ENCODE measurements at places on chromosomes 12 and 14.

DNA sequence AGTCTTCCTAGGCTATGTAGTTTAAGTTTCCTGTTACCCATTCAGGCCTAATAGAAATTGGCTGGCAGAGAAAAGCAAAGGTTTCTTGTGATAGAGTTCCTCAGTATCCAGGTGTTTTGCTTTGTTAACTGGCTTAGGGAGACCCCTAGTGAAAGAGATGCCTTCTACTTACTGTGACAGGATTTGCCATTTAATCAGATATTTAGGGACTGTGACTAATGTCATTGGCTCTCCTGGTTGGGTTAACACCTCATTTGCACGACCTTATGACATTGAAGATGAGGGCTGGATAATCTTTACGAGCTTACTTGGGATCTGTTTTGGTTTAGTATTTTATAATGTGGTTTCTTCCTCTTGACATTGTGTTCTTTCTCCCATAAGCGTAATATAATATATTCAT lies 5.8 kb downstream of the MON2 start:
- DNase-seq, result no peak

- DNase-seq, result no peak
Measured at GRCh38 chr14:20400965-20401593, 12.2 kb downstream of the TEP1 start.

GRCh38 chr12:76266797-76267196 lies 81.4 kb downstream of the BBS10 start:
- peak; percentile 43 for DNase-seq

DNA sequence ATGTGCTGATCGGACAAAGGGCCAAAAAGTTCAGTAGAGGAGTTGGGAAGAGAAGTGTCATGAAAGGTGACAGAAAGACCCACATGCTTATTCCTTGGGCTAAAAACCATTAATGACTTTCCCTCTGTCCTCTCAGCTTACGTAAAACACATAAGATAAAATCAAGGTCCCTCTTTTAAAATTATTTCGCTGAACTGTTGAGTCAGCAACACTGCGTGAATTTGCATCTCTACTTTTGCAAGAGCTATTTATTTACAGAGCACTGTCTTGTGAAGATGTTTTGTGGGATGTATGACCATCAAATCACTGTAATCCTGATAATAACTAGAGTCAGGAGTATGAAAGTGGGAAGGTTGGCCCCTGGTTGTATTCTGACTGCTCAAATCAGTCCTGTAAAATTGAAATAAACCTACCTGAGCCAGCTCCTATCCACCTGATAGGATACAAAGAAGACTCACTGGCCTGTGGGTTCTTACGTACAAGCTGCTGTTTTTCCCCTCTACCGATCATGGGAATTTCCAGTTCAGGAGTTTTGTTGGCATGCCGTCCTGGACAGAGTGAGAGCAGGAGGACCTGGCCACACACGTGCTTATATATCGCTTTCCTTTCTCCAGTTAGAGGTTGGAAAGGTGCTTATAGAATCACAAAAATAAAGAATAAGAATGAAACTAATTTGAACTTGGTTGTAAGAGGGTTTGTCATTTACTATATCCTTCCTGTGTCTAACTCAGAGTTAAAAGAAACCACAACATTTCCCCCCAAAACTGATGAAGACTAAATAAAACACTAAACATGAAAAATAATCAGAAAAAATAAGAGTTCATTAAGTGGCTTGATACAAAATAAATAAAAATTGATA lies 42.9 kb downstream of the IFNG-AS1 start:
- DNase-seq, result no peak

- DNase-seq, result no peak
Measured at GRCh38 chr14:61430066-61430757, 108.8 kb downstream of the PRKCH start.

- no peak for DNase-seq
Measured at GRCh38 chr12:25322918-25323531, 72.3 kb upstream of the KRAS start.

DNA sequence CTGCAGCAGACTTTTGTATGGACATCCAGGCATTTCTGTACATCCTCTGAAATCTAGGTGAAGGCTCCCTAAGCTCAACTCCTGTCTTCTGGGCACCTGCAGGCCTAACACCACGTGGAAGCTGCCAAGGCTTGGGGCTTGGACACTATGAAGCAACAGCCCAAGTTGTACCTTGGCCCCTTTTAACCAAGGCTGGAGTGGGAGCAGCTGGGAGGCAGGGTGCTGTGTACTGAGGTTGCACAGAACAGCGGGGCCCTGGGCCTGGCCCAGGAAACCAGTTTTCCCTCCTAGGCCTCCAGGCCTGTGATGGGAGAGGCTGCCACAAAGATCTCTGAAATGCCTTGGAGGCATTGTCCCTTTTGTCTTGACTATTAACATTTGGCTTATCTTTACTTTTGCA lies 214.4 kb upstream of the LRIG3 start:
- DNase-seq, result no peak

GRCh38 chr12:13628067-13628466 lies 353.3 kb downstream of the GRIN2B start:
- DNase-seq, result no peak

DNA sequence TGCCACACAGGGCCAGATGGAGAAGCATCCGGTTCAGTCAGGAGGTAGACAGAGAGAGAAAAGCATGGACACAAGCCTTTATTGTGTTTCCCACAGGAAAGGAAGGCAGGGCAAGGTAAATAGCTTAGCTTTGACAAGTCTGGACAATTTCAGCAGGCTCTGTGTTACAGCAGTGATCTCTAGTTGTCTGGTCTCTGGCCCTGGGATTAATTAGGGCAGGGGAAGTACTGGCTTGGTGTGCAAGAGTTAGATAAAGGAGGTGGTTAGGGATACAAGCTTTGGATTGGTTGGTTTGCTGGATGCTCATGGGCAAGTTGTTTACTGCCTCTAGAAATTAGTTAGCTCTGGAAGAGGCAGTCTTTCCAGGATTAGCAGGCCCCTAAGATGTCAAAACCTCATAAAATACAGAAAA lies 15.1 kb upstream of the NGDN start:
- no peak for DNase-seq

- no peak for DNase-seq
Measured at GRCh38 chr12:13175499-13175898, 21.0 kb upstream of the EMP1 start.

- DNase-seq, result peak; percentile 64
Measured at GRCh38 chr14:63752449-63753169, 24.7 kb upstream of the SGPP1 start.

DNA sequence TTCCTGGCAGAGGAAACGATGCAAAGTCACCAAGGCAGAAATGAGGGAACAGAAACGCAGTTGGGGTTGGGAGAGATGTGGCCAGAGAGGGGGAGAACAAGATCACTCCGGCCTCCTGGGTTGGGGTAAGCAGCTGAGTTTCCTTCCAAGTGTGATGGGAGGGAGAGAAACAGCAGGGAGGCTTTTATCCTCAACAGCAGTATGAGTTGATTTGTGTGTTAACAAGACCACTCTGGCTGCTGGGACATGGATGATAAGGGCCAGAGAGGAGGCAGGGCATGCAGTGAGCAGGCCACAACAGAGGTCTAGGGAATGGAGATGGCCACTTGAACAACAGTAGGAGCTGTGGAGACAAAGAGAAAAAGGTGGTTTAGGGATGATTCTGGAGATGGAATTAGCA lies 66.8 kb downstream of the GLRX5 start:
- DNase-seq, result no peak

DNA sequence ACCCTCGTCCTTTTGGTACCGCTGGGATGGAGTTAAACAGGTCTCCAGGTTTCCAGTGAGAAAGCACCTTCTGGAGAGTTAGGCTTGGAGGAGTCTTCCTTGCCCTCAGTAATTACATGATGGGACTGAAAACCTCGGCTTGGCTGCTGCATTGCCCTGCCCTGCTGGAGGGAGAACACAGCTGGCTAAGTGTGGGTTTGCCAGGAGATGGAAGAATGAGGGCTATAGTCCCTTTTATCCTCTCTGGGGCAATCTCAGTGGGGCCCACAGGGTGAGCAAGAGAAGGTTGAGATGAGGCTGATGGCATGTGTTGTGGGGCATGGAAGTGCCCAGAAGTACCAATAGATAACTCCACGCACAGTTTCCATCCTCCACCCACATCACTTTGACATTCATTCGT lies 23.2 kb upstream of the MEG3 start:
- no peak for DNase-seq

- DNase-seq, result no peak
Measured at GRCh38 chr12:85711735-85712390, 124.3 kb downstream of the RASSF9 start.

DNA sequence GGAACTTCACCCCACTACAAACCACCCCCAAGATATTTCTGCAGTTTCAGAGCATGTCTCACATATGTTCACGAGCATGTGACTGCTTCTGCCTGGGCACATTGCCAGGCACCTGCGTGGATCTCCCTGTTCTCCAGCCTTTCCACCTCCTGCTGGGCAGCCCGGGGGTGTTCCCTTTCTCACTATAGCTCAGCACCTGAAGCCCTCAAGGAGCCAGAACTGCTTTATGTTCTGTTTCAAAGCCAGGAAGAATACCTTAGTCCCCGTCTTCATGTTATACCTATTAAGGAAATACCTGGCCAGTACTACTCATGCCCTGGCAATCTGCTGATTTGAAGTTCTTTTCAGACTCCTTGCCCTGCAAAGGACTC lies 4.2 kb upstream of the FGF6 start:
- DNase-seq, result no peak

GRCh38 chr14:54830650-54831049 lies 72.0 kb downstream of the GCH1 start:
- no peak for DNase-seq

DNA sequence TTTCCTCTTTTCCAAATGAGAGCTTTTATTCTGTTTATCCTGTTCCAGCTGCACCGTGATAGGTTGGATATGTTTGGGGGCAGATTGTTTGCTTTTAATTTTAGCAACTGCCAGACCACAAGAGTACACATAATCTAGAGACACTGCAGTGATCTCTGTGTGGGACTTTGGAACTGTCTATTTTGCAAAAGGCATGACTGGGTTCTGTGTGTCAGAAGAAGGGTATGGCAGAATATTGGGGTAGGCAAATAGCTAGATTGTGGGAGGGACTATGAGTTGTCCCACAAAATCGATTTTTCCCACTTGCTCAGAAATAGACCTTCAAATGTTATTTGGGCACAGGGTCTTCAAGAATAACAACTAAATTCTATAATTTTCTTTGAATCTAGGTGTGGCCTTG lies 275.9 kb upstream of the KITLG start:
- no peak for DNase-seq

GRCh38 chr12:34526946-34527345 lies 504.6 kb downstream of the ALG10 start:
- no peak for DNase-seq

DNA sequence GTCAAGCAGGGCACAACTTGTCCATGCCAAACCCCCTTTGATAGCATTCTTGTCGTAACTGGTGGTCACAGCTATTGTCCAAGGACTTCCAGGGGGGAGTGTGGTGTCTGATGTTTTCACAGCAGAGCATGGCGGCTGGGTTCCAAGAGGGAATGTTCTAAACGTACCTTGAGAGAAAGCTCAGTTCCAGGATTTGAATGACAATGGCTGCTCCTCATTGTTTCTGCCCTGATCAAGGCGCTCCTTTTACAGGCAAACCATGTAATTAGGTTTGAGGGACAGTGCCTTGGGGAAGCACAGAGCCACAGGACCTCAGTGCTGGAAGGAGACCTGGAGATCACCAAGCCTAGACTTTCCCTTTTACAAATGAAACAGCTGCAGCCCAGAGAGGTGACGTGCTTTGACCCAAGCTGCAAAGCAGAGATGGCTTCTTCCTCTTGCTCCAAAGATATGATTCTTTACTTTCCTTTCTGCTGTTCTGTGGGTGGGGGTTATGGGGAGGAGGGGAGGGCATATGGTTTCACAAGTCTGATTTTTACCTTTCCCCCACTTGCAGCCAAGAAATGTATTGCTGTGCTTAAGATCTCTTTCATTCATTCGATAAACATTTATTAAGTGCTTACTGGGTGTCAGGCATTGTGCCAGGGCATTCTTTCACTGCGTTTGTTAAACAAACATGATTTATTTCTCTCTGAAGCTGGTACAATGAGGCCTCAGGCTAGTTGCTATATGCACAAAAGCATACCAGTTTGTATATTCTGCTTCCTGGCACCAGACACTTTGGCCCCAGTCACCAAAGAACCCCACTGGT lies 172.8 kb downstream of the KTN1 start:
- DNase-seq, result peak; percentile 7

GRCh38 chr12:30030693-30031374 lies 247.1 kb upstream of the TMTC1 start:
- no peak for DNase-seq

DNA sequence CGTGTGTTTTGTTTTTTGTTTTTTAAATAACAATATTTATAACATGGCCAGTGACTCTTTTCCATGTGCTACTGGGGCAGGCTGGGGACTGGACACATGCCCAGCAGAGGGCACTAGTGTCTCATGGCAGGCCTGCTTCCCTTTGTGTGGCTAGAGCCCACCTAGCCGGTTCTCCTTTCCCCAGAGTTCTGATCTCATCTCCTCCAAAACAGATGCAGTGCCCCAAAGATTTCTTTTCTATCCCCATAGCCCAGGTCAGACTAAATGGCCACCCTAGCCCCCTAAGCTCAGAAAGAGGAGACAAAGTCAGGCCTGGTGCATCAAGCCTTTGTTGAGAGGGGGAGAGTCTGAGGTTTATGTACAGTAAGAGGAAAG lies 21.2 kb downstream of the PRPF40B start:
- DNase-seq, result peak; percentile 47

- DNase-seq, result no peak
Measured at GRCh38 chr12:10936506-10936905, 2.6 kb downstream of the TAS2R14 start.

DNA sequence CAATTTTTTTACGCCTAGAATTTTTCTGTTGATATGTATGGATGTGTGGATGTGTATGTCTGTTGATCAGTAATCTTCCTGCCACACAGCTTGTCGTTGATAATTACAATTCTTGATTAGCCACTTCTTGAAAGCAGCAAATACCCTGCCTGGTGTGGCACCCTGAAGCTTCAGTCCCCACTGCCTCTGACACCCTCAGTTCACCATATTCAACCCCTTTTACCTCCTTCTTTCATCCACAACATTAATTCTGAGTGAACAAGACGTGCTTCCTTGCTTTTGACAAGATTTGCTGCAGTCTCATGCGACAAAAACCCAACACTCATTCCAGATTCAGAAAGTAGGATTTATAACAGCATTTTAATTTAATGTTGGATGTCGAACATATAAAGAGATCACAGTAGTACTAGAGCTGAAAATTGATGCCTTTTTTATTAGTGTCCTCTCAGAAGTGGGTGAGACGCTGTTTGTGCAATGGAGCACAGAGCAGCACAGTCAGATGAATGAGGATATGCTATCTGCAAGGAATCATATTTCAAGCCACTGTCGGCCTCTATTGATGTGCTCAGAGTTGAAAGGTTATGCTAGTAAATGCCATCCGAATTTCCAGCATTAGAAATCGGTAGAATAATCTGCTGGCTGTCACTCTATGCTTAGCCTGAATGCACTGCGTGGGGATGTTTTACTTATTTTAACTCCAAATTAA lies 383.7 kb downstream of the EGLN3 start:
- DNase-seq, result no peak

Measured in stromal cell of bone marrow (primary cell).